Non-pigmented ciliary epithelial cell (primary cell): ENCODE measurements at places on chromosomes 4 and X.

- no peak for DNase-seq
Measured at GRCh38 chr4:123659730-123660129, 263.1 kb downstream of the SPRY1 start.

DNA sequence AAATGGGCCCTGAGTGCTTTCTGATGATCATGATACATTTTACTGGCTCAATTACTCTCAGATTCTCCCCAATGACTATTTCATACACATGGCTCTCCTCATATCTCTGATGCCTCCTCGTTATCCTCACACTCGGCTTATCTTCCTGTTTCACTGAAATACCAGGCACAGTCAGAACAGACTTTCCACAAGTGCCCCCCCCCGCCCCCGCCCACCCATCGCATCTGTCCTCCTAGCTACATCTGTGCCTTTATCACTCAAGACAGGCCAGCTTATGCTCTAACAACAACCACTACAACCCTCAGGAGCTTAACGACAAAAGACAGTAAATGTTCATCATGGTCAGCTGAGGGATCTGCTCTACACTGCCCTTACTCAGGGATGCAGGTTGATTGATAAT is 610.6 kb upstream of the DIPK2B start:
- DNase-seq: no peak

GRCh38 chr4:89482251-89482650 is 174.7 kb upstream of the GPRIN3 start:
- no peak for DNase-seq

GRCh38 chrX:136910565-136911035 is 30.1 kb upstream of the RBMX start:
- no peak for DNase-seq

- no peak for DNase-seq
Measured at GRCh38 chr4:30538794-30539193, 181.4 kb upstream of the PCDH7 start.
